ENCODE measurements at places on chromosomes 3 and 15.

- DNase-seq: no peak
These were observed 152.3 kb downstream of the MAGI1 start for GRCh38 chr3:65886391-65886790.

DNA sequence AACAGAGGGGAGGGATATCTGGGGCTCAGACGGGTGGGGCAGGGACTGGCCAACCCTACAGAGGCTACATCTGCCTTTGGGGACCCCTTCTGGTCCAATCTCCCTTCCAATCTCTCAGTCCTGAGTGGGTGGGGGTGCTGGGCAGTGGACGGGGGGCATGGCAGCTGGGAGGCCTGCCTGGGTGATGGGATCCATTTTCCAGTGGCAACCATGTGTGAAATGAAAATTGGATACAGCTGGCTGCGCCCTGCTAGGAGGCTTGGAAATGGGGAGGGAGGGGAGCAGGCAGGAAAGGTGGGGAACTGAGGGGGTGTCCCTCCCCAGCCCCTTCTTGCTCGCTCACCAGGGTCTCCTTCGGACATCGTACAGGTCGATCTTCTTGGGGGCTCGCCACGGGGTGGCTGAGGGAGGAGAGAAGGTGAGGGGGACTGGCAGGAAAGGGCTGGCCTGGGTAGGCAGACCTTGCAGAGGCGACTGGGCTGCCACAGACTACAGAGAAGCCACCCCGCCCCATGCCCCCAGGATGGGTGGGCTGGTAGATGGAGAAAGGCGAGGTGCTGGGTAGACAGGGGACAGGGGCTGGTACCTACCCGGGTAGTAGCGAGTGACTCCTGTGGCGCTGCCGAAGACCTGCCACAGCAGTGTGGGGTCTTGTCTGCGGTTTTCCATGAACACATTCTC lies 21.2 kb upstream of the TMEM115 start:
- DNase-seq: no peak

DNA sequence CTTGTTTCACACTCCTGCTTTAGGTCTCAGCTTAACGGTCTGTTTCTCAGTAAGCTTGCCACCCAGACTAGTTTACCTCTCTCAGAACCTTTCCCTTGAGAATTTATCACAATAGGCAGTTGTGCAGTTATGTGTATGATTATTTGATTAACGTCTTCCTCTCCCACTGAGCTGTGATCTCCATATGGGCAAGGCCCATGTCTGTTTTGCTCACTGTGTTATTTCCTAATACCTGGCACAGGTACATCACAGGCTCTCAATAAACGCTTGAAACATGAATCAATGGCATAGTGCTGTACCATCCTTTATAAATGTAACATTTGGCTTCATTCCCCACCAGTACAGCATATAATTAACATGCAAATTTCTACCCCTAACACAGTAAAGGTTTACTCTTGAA lies 29.1 kb upstream of the RARRES1 start:
- DNase-seq: no peak

DNA sequence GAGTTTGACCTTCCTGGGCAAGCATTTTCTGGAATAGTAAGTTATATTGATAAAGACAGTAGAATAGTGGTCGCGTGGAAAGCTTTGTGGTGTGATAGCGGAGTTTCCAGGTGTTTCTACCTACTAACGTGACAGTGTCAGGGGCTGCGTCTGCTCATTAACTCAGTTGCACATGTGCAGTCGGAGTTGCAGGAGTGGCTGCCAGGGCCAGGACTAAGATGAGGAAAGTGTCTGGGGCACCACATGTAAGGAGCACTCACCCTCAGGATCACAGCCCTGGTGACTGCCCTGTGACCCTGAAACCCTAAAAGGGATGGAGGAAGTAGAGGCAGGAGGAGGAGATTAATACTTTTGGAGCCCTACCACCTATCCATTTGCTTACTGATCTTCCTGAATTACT lies 295.0 kb downstream of the LRTM1 start:
- DNase-seq: no peak

DNA sequence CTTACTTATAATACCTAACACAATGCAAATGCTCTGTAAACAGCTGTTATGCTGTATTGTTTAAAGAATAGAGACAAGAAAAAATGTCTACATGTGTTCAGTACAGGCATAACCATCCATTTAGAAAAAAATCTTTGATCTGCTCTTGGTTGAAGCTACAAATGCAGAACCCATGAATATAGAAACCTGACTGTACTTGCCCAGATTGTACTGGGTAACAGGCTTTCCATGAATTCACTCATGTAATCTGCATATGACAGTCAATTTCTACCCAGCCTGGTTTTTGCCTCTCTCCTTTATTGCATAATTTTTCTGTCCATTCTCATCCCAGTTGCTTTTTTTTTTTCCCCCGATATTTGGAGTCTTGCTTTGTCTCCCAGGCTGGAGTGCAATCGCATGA lies 62.6 kb upstream of the ETV5 start:
- DNase-seq: no peak

DNA sequence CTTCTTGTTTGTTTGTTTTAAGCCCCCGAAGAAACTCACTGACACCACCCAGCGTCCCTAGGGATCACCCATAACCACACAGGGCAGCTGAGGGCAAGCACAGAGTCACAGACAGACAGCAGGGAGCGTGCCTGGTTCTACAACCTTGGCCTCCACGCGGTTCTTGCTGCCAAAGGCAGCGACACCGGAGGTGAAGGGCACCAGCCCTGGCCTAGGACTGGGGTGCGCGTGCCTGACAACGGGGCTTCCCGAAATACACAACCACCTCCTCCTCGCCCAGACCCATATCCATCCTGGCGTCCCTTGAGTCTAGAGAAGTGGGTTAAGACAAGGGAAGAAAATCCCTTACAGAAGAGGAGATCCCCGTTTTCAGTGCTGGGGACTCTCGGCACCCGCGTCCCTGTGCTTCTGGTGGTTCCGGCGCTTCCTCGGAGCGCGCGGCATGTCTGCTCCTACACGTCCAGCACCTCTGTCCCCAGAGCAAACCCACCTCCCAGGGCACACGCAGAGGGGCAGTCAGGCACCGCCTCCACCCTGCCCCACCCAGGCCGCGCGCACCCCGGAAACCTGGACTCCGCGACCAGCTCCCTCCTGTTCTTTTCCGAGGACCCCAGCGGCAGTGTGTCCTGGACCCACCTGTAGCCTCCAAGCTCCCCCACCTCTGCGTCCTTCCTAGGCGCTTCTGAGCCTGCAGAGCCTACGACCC lies 911 bp downstream of the RFTN1 start:
- DNase-seq: no peak

DNA sequence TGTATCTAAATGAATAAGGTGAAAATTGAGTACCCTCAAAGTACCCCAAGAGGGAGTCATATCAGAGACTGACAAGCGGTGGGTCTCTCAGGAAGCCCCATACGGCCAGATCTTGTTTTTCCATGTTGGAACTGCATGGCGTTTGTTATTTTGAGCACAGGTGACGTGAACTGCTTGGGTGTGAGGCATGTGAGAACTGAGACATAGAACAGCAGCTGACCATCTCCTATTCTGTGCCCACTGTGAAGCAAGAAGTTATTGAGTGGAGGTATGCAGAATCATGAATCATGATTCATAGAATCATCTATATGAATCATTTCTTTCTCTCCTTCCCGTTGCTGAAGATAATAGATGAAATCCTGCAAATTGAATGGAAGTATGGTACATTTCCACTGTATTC lies 4.6 kb downstream of the VPS8 start:
- no peak for DNase-seq

GRCh38 chr3:161371441-161372320 lies at the start of gene SPTSSB:
Gene SPTSSB, minus strand, starts transcription at chr3:161371517. Its CDS starts 25,194 bp downstream, at chr3:161346323.
- DNase-seq: peak; percentile 33

GRCh38 chr15:71083349-71083748 lies 31.9 kb upstream of the THSD4 start:
- no peak for DNase-seq

DNA sequence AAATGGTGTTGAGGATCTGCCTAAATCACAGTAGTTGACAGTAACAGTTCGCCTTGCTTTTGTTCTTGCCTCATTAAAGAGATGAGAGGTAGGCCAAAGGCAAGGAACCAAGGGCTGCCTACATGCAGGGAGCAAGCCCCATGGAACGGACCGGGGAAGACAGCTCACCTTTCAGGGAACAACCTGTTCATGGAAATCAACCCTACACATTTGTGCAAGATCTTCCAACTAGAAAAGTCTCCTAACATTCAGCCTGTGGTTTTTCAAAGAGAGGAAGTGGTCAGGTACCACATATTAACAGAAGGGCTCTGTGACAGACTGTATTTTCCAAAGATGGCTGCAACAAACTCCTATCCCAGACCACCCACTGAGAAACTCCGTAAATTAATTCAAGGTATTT lies 1031.8 kb upstream of the NR2F2 start:
- no peak for DNase-seq
